NCI-H1436 (cell line): ENCODE measurements at places on chromosomes 7 and 10.

DNA sequence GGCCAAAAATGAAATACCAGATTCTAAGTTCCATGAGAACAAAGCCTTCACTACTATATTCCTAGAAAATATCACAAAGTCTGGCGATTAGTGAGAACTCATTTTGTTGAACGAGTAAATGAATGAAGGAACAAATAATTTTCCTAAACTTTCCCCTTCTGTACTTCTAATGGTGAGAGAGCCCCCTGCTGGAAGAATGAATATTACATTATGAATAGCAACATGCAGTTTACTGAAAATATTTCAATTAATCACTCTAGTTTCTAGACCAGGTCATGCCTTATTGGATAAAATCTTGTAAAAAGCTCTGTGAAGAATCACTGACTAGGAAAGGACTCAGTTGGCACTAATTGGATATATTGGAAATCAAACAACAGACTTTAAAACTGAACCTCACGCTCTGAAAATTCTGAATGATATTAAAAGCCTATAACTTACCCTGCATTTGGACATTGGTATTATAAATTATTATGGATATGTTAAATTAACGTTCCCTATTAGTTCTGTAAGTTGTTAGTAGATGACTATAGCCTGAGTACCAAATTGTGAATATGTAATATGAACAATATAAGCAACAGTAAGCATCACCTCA lies 32.4 kb upstream of the MTPN start:
- DNase-seq: peak; percentile 48

DNA sequence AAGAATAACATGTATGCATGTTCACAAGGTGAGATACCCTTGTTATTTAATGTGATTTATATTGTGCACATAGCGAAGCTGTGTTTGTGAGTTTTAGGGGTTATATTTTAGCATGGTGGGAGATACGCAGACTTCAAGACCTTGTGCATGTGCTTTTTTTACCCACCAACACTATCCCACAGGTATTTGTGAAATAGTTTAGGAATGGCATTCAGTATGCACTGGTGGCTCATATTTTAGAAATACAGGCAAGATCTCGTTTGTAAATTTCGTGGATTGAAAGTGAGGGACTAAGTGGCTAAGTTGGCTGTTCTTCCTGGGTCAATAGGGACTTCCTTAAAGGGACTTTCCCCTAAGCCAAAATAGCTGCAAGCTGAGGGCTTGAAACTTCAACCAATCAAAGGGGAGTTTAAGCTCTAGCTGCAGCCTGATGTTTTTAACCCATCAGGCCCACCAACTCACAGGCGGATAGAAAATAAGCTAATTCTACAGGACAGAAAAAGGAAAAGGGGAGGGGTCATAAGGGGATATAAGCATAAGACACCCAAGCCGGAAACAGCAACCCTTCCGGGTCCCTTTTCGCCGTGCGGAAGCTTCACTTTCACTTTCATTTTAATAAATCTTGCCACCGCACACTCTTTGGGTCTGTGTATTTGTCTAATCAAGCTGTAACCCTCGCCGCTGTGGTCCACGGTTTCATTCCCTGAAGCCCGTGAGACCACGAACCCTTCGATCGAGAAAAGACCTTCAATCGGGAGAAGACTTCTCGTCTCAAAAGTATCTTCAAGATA lies 291.0 kb downstream of the GPR158 start:
- DNase-seq: peak; percentile 74

DNA sequence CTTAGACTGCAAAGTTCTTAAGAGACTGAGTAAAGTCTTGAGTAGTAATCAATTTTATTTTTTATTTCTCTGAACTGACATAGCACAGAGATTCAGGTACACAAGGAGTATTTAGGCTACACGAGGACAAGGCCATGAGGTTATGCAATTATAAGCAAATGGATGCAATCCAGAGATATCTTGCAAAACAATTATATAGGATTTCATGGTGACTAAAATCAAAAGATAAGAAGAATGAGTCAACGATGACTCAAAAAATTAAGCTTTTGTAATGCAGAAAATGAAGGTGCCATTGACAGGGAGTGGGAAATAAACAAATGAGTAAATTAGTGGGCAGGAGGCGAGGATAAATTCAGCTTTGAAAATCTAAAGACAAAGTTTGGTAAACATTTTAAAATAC lies 66.7 kb upstream of the MYO3A start:
- DNase-seq: no peak

GRCh38 chr10:93512565-93512964 lies 16.2 kb downstream of the CEP55 start:
- no peak for DNase-seq

DNA sequence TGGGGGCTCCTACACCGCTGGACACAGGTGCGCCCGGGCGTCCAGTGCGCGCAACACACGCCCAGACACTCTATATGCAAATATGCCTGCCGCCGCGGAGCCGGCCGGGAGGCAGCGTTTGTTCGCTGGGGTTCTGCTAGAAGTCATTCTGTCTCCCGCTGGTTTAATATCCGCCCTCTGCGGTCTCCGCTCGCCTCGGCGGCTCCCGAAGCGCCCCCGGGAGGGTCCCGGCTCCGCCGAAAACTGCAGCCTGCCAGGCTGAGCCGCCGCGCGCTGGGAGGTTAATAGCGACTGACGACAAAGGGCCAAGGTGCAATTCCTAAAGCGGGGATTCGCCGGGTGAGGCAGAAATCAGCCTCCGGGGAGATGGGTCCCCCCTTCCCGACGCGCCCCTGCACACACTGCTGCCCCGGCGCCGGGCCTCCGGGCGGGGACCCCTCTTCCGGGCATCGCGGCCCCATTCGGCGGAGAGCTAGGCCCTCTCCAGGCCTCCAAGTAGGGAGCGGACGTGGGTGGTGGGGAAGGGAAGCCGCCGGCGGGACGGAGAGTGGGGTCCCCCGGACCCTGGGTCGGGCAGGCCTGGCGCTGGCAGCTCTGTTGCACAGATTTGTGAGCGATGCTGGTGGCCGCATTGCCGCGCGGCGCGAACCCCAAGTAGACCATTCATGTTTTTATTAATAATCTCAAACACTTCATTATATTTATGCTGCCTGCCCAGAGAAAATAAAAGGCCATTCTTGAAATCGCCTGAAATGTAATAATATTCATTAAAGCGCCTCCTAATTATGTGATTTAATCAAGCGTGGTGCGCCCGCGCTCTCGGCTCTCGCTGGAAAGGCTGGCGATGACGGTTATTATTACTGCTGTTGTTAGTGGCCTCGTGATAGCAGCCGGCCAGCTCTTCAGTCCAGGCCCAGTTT lies 9.1 kb downstream of the EN2 start:
- no peak for DNase-seq

GRCh38 chr7:27527348-27527714 lies 135.4 kb downstream of the HIBADH start:
- no peak for DNase-seq

DNA sequence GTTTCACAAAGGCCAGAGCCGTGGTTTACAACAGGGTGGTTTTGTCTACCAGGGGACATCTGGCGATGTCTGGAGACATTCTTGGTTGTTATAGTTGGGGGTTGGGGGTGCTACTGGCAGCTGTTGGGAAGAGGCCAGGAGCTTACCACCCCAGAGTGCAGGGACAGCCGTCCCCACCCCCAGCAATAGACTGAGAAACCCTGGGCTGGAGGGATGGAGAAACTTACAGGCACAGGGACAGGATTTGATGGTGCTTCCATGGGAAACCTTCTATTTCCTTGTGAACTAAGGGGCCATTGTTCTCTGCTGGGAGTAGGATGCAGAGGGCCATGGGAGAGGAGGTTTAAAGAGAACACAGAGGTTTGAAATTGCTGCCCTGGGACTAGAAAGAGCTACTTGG lies 10.9 kb downstream of the ADCK2 start:
- DNase-seq: no peak

- DNase-seq: no peak
Measured at GRCh38 chr10:86321568-86321967, 45.0 kb downstream of the GRID1 start.

DNA sequence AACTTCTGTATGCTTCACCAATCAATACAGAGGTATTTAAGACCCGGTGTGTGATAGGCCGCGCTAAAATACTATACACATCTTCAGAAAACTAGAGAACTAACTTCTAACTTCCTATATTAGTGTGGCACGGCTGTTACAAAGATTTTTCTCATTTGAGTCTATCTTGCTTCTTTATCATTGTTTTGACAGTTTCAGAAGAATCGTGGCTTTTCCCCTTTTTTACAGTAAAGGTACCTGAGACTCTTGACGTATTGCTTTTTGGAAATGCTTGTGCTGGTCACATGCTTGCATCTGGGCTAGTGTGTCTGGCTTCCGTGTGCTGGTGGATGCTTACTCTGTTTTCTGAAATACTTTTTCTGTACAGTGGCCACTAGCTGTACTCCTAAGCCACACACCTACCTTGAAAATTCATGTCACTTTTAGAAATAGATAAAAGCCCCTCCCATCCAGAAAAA lies 12.7 kb downstream of the IKZF1 start:
- DNase-seq: no peak

DNA sequence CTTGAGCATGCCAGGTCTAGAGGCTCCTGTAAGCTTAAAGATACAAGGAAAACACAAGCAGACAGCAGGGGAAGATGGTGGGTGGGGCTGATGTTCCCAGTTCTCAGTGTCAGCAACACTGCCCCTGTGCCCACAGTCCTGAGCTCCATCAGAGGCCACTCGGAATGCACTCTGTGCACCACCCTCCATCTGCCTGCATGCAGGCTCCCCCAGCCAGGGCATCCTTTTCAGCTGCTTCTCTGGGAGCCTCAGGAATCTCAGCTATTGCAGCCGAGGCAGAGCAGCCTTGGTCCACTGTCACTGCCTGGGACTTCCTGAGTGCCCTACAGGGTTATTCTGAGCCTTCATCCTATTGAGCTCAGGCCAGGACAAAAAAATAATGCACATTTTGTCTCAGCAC lies 22.2 kb downstream of the LBX1 start:
- DNase-seq: no peak

DNA sequence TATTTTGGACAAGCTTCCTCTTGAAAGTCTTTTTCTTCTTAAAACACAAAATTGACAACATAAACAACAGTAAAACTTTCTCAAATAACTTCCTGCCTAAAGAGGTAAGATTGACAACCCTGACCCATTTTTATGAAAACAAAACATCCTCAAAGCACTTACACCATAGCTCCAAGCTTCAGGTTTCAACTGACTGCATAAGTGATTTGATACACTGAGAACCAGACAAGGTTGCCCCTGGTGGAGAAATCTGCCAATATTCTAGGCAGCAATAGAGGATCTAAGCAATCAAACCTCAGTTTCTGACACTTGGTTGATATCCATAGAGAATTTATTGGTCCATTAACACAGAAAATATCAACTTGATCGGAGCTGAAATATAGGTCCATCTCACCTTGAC lies 147.8 kb downstream of the ELAPOR2 start:
- peak; percentile 2 for DNase-seq
